Keratinocyte (primary cell): ENCODE measurements at places on chromosomes 3 and 15.

DNA sequence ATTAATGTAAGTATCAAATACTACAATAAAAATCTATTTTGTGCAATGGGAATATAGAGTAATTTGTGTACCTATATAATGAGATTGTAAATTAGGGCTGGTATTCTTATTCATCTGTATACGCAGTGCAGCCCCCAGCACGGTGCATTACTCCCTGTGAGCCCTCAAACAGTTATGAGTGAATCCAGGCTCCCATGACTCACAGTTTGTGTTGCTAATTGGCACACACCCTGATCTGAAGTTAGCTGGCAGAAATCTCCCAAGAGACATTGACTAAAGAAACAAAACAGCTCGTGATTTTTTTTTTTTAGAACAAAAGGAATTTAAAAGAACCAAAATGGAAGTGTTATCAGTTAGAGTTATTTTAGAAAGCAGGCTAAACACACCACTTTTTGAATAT is 15.7 kb downstream of the GK5 start:
- no peak for DNase-seq

GRCh38 chr3:9808345-9809037 is 1.6 kb upstream of the TTLL3 start:
- no peak for DNase-seq

DNA sequence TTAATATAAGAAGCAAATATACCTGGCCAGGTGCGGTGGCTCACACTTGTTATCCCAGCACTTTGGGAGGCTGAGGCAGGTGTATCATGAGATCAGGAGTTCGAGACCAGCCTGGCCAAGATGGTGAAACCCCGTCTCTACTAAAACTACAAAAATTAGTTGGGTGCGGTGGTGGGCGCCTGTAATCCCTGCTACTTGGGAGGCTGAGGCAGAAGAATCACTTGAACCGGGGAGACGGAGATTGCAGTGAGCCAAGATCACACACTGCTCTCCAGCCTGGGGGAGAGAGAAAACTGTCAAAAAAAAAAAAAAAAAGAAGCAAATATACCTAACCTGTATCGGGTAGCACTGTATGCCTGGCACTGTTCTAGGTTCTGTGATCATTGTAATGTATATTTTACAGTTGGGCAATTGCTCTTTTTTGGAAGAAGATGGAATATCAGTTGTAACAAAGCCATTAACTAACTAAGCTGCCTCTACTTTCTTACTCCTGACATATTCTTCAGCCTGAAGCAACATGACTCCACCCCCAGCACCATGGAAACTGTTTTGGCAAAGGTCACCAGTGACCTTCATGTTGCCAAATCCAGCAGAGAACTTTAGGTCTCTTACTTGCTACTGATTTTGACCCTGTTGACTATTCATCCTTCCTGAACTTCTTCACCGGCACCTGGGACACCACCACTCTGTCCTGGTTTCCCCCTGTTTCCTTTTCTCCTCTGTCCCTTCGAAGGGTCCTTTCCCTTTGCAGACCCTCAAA is 203.8 kb downstream of the RPLP1 start:
- no peak for DNase-seq

DNA sequence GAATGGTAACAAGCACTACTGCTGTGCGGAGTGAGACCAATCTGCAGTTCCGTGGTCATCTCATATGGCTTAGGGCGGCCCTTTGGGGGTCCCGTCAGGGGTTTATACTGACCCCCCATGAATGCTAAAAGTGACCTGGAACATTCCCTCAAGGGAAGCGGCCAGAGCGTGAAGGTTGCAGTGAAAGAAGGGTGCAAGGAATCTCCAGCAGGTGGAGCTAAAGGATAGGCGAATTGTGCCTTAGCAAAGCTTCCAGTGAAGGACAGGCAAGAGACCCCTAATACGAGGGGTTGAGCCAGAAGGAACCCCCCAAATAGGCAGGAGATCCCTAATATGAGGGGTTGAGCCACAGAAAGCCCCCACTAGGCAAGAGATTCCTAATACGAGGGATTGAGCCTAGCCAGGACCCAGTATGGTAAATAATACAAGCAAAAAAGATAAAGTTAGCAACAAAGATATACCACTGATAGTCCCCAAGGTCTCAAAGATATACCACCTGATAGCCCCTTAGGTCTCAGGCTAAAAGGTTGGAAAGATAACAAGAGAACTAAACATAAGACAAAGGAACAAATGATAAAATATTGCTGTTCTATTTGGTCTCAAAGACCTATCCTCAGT is 32.8 kb downstream of the ZNF589 start:
- DNase-seq, result no peak

GRCh38 chr15:89016549-89017041 is 71.7 kb upstream of the ABHD2 start:
- DNase-seq, result peak; percentile 60

DNA sequence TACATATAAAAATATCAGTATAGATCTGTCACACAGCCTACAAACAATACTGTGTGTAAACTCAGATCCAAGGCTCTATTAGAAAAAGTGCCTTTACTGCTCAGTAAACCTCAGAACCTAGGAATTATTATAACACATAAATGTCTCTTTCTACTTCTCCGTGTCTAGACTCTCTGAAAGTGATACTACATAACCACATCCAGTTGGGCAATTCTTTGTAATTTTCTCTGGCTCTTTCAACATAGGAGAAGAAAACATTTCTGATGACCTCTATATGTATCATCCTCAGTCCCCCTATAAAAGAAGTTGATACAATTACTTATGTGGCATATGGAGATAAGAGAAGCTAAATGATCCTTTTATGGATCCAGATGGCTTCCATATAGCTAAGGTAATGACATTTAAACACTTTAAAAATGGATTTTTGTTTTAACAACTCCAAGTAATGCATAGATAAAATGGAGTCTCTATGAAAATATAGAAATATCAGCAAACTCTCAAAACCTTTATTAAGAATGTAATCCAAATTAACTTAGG is 104.5 kb downstream of the LSAMP start:
- no peak for DNase-seq

- DNase-seq, result no peak
Measured at GRCh38 chr15:44193651-44194322, 1.3 kb downstream of the FRMD5 start.

GRCh38 chr15:40763801-40764628 is at the start of gene GCHFR:
GCHFR (plus strand) TSS chr15:40764068; CDS start chr15:40764181, 113 bp downstream.
- DNase-seq, result no peak

- no peak for DNase-seq
Measured at GRCh38 chr15:77818484-77819047, 185.9 kb upstream of the LINGO1 start.

- DNase-seq, result peak; percentile 99
Measured at GRCh38 chr3:52046186-52046901, 10.0 kb downstream of the DUSP7 start.

DNA sequence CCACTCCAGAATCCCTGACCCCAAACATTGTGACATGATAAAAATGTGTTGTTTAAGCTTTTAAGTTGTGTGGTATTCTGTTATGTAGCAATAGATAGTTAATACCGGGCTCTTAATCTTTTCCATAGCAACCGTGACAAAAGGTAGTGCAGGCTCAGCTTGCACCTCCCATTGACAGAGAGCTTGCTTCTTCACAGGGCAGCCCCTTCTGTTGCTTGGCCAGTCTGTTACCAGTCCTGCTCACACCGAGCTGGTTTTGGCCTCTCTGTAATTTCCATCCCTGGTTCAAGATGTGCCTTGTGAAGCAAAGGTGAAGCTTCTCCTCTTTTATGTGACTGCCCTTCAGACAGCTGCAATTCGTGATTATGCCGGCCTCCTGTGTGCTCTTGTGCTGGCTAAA is 86.9 kb downstream of the CRYGS start:
- DNase-seq, result no peak

- no peak for DNase-seq
Measured at GRCh38 chr3:167209011-167209410, 171.1 kb downstream of the ZBBX start.

- DNase-seq, result no peak
Measured at GRCh38 chr3:30333903-30334302, 272.5 kb upstream of the TGFBR2 start.

DNA sequence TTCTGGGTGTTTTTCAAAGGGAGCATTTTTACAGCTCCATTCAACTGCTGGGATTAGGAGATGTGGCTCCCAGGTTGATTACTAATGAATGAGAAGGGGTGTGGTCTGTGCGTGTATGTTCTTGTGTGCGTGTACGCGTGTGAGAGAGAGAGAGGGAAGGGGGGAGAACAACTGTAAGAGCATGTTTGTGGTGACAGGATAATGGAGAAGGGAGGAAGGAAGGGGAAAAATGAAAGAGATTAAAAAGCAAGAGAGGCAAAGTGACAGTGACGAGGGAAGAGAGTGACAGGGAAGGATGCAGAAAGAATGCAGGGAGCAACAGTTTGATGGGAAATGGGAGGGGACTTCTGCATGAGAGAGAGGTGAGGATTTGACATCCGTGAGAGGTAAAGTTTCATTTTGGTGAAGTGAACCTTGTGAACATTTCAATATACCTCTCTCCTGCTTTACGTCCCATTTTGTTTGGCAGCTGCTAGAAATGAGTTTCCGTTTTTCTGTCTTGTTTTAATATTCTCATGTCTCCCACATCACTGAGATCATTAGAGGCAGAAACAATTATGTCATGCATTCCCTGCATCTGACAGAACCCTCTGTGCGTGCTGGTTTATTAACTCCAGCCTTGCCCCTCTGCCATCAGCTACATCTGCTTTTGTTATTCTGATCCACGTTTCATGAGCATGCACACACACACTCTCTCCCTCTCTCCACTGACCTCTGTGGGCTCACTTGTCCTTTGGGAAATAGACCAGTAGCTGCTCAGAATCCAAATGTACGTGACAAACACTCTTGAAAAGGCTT is 161.6 kb downstream of the GAP43 start:
- DNase-seq, result peak; percentile 81

- no peak for DNase-seq
Measured at GRCh38 chr15:77857419-77857818, 220.1 kb downstream of the TBC1D2B start.
